PC-9 (cell line): ENCODE measurements at places on chromosomes 6 and 20. TPM values are rescaled to one million over a fixed set of nuclear protein-coding genes. Genes with fewer than 3 reads are reported as not detected.
A peak's percentile ranks its signal among the peaks of the same experiment; 100 is the strongest.

DNA sequence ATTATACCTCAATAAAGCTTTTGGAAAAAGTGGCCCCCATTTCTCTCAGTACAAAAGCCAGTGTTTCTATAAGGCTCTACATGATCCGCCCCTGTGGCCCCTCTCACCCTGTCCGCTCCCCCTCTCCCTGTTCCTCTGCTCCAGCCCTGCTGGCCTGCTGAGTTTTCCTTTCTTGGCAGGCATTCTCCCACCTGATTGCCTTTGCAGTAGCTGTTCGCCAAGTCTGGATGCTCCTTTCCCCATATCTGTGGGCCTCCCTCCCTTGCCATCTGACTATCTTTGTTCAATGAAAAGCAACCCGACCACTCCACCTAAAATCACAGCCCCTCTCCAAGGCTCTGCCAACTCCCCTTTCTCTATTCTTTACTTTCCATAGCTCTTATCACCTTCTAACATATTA, 33.2 kb downstream of the CDH22 start:
- H3K4me3 ChIP-seq: no peak overlapping the region
- H3K36me3 ChIP-seq: no peaks in the 10 kb centered on the region
- no peak overlapping the region for H3K27ac ChIP-seq
- H3K27me3 ChIP-seq: peaks cover 92% of the 10 kb centered on the region

DNA sequence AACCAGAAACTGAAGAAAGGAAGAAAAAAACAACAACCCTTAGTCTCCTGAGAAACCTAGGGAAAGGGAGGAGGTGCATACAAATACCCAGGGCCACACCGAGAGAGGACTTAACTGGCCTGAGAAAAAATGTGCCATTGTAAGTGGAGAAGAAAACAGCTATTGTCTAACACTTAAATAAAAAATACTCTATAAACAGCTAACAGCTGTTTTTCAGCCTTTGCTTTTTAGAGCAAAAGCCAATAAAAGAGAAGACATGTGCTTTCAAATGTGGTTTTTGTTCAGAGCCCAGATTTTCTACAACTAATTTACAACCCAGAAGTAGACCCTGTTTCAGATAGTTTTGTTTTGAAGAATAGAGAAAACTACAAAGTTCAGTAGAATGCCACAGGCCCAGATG, 56.0 kb upstream of the SLC22A16 start:
- H3K4me3 ChIP-seq: no peak overlapping the region
- no peak overlapping the region for H3K27ac ChIP-seq
- peaks cover 42% of the 10 kb centered on the region for H3K4me1 ChIP-seq
- no peaks in the 10 kb centered on the region for H3K36me3 ChIP-seq

- H3K4me1 ChIP-seq: no peaks in the 10 kb centered on the region
- H3K4me3 ChIP-seq: no peak overlapping the region
- no peak for DNase-seq
- H3K36me3 ChIP-seq: no peaks in the 10 kb centered on the region
- no peaks in the 10 kb centered on the region for H3K27me3 ChIP-seq
- H3K27ac ChIP-seq: no peak overlapping the region
Observed at GRCh38 chr6:54191461-54191860, 80.2 kb downstream of the MLIP start.

DNA sequence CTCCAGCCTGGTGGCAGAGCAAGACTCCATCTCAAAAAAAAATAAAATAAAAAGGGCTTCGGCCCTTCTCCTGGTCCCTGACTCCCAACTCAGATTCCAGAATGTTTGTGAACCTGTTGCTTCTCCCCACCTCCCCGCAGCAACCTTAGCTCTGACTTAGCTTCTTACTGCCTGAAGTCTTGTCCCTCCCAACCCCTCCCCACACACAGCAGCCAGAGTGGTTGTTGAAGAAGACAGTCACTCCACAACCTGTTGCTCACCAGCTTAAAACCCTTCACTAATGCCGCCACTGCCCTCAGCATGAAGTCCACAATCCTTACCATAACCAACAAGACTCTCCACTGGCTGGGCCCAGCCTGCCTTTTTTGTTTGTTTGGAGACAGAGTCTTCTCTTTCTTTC, 6.5 kb upstream of the PTPRT start:
- H3K36me3 ChIP-seq: no peaks in the 10 kb centered on the region
- no peak overlapping the region for H3K27ac ChIP-seq
- no peak overlapping the region for H3K4me3 ChIP-seq
- no peaks in the 10 kb centered on the region for H3K4me1 ChIP-seq
- H3K27me3 ChIP-seq: peaks cover 79% of the 10 kb centered on the region
- DNase-seq: no peak

DNA sequence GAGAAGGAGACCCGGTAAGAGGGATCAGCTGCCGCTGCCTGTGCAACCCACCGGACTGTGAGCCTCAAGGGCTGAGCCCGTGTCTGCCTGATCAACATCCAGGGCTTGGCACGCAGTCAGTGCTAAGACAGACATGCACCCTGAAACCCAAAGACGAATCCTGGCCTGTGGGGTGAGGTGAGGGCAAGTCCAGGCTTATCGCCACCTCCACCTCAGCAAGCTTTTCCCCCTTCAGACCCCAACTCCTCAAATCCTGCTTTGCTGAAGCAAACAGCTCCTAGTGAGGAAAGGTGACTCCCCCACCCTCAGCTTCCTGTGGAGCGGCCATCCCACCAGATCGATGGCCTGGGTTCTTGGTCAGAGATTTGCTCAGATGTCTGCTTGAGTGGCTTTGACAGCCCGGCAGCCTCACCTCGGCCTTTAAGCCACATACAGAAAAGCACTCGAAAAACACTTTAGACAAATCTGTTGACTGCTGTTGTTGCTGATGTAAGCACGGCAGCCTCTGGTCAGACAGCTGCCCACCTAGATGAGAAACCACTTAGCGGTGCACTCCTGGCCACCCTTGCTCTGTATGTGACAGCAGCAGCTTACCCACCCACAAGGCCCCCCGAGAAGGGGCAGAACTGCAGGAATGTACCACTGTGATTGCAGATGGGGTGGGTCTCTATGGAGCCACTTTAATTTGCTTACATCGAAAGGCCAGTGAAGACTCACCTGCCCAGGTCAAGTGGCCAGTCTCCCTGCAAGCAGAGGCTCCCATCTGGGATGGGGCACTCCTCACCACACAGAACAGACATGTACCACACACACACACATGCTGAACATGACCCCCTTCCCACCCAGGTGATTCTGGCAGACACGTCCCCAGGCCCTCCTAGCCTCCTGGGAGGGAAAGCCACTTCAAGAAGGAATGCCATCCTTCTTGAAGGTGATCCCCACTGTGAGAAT, 14.8 kb downstream of the MTCH1 start:
- DNase-seq: no peak
- H3K27me3 ChIP-seq: no peaks in the 10 kb centered on the region
- H3K36me3 ChIP-seq: peaks cover 29% of the 10 kb centered on the region
- H3K4me3 ChIP-seq: no peak overlapping the region

DNA sequence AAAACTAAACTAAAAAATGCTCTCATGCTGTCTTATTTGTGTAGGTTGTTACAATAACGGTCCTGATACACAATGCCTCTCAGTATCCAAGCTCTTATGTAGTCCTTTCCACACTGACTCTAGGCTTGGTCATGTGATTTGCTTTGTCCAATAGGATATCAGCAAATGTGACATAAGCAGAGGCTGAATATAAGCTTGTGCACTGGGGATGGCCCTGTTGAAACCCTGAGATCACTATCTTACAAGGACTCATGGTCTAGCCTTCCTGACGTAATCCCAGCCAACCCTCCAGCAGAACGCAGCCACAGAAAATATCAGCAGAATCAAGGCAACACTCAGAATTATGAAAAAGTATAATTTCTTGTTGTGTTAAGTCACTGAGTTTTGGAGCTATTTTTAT, 145.1 kb upstream of the CCN2 start:
- H3K27me3 ChIP-seq: no peaks in the 10 kb centered on the region
- no peak for DNase-seq
- H3K4me3 ChIP-seq: no peak overlapping the region
- H3K4me1 ChIP-seq: no peaks in the 10 kb centered on the region
- H3K27ac ChIP-seq: no peak overlapping the region

- H3K27me3 ChIP-seq: no peaks in the 10 kb centered on the region
- H3K27ac ChIP-seq: no peak overlapping the region
- no peak for DNase-seq
- no peaks in the 10 kb centered on the region for H3K36me3 ChIP-seq
- H3K4me1 ChIP-seq: peaks cover 18% of the 10 kb centered on the region
Observed at GRCh38 chr6:166938150-166938549, 18.2 kb downstream of the RNASET2 start.

DNA sequence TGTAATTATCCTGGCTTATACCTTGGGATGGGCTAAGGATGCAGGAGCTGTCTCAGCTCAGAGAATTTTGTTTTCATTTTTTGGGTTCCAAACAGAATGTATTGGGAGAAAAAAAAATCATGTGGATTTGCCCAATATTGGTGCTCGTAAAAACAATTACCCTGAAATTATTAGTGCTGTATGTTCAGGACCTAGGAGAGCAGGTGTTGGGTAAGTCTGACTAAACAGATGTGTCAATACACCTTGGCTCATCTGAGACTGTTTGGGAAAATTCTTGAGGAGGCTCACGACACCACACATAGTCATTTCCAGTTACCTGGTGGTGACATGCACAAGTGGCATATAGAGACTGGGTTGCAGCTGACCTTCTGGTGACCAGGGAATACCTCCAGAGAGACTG, 802.1 kb upstream of the FLRT3 start:
- no peak overlapping the region for H3K27ac ChIP-seq
- no peaks in the 10 kb centered on the region for H3K36me3 ChIP-seq
- H3K4me3 ChIP-seq: no peak overlapping the region
- no peaks in the 10 kb centered on the region for H3K4me1 ChIP-seq

DNA sequence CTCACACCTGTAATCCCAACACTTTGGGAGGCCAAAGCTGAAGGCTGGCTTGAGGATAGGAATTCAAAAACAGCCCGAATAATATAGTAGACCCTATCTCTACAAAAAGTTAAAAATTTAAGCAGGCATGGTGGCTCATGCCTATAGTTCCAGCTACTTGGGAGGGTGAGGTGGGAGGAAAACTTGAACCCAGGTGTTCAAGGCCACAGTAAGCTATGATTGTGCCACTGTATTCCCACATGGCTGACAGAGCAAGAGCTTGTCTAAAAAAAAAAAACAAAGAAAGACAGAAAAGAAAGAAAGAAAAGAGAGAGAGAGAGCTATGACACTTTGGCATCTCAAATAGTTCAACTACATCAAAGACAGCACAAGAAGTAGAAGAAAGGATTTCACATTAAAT, 33.2 kb downstream of the DCDC2 start:
- H3K27ac ChIP-seq: peak overlapping the region; percentile 87
- H3K36me3 ChIP-seq: no peaks in the 10 kb centered on the region
- no peak overlapping the region for H3K4me3 ChIP-seq
- no peak for DNase-seq

- DNase-seq: no peak
- no peak overlapping the region for H3K27ac ChIP-seq
- no peaks in the 10 kb centered on the region for H3K4me1 ChIP-seq
Observed at GRCh38 chr6:34298941-34299340, 50.1 kb upstream of the SMIM29 start.

- H3K27me3 ChIP-seq: no peaks in the 10 kb centered on the region
- H3K4me3 ChIP-seq: no peak overlapping the region
- no peaks in the 10 kb centered on the region for H3K36me3 ChIP-seq
- H3K4me1 ChIP-seq: no peaks in the 10 kb centered on the region
Observed at GRCh38 chr6:7088076-7088742, 19.6 kb upstream of the RREB1 start.

GRCh38 chr6:131023834-131024504, 39.1 kb downstream of the EPB41L2 start:
- H3K4me1 ChIP-seq: peaks cover 9% of the 10 kb centered on the region
- peak overlapping the region; percentile 57 for H3K27ac ChIP-seq
- H3K4me3 ChIP-seq: no peak overlapping the region; the same call in 1 of the 2 replicates
- H3K27me3 ChIP-seq: no peaks in the 10 kb centered on the region
- H3K36me3 ChIP-seq: no peaks in the 10 kb centered on the region

DNA sequence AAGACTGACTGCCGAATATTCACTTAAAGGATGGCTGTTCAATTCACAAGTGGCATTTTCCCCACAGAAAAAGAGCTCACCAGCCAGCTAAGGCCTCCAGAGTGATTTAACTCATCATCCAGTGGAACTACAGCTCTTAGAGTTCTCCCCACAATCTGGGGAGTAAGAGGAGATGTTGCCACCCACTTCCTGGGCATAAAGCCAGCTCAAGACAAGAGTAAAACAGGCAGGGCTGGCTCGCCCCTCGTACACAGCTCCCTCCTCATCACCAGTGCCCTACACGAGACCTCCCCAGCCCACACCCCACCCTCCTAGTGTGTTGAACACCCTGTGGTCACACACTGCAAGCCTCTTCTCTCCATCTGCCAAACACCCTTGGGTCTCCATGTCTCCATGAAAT, 47.2 kb upstream of the IPCEF1 start:
- no peaks in the 10 kb centered on the region for H3K36me3 ChIP-seq
- peaks cover 8% of the 10 kb centered on the region; the same call in 1 of the 2 replicates for H3K4me1 ChIP-seq
- H3K4me3 ChIP-seq: no peak overlapping the region

DNA sequence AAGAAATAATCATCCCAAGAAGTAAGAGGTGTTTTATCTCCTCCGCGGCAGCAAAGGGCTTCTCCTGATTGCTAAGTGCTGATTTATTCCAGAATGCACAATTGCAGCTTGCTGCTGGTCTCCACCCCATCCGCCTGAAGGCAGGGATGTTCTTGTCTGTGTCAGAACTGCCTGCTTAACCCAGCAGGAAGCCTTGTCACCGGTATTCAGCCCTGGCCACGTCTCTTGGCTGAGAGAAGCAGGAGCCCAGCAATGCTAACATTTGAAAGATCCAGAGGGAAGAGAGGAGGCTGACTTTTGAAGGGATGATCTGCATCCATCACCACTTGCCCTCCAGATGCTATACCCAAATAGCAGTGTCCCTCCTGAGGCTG, 4.2 kb downstream of the SCML4 start:
- no peak for DNase-seq
- H3K4me3 ChIP-seq: no peak overlapping the region
- no peaks in the 10 kb centered on the region for H3K36me3 ChIP-seq
- no peak overlapping the region for H3K27ac ChIP-seq
- peaks cover 10% of the 10 kb centered on the region; the same call in 1 of the 2 replicates for H3K27me3 ChIP-seq
- no peaks in the 10 kb centered on the region for H3K4me1 ChIP-seq

Gene GSTA2
- not detected in 2 replicates for total RNA-seq

Gene PCK1
- not detected in 2 replicates for total RNA-seq

Gene GMPR
- total RNA-seq: 2.0 and 2.4 TPM in 2 replicates

Gene SLC22A16
- not detected in 2 replicates for total RNA-seq

Gene TMEM200A
- total RNA-seq: not detected in 2 replicates

Gene CDH26
- total RNA-seq: 0.68 and 1.1 TPM in 2 replicates

Gene C4B
- 7.5 and 8.3 TPM in 2 replicates for total RNA-seq

Gene TRIM15
- not detected in 2 replicates for total RNA-seq

Gene LRFN2
- not detected in 2 replicates for total RNA-seq

Gene C20orf204
- total RNA-seq: 3.8 and 6.4 TPM in 2 replicates

Gene C6orf52
- total RNA-seq: 6.1 and 6.2 TPM in 2 replicates

Gene HFE
- 33.3 and 46.0 TPM in 2 replicates for total RNA-seq

Gene ASIP
- total RNA-seq: not detected in 2 replicates

Gene LY6G6D
- total RNA-seq: not detected in 2 replicates

Gene PKHD1
- total RNA-seq: not detected in 2 replicates

Gene CALHM6
- not detected in 2 replicates for total RNA-seq
